IMR-90 (cell line): ENCODE measurements at places on chromosomes 6 and 20. TPM values are rescaled to one million over a fixed set of nuclear protein-coding genes. Genes with fewer than 3 reads are reported as not detected.

- no peak overlapping the region for H3K4me3 ChIP-seq
- no peaks in the 10 kb centered on the region for H3K27me3 ChIP-seq
- DNase-seq: no peak
These were observed 34.3 kb upstream of the RNF144B start for GRCh38 chr6:18352842-18353241.

DNA sequence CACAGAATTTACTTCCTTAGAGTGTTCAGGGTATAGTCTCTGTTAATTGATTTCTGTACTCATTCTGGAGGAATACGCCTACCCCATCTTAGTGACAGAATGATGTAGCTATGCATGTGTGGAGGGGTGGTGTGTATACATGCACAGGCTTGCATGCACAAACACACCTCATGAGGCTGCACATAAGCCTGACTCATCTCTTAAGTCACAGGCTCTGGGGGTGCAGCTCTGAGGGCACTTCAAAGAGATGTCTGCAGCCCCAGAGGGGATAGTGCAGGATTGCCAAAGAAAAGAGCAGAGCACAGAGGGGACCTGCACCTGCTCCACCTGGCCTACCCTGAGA, 24.6 kb downstream of the TBX18 start:
- no peaks in the 10 kb centered on the region for H3K27me3 ChIP-seq
- DNase-seq: no peak
- H3K27ac ChIP-seq: no peak overlapping the region

- H3K27ac ChIP-seq: no peak overlapping the region
- peaks cover 2% of the 10 kb centered on the region for H3K4me1 ChIP-seq
- no peaks in the 10 kb centered on the region for H3K27me3 ChIP-seq
- DNase-seq: no peak
- no peak overlapping the region for H3K4me3 ChIP-seq
These were observed 43.2 kb upstream of the SMIM8 start for GRCh38 chr6:87279196-87279595.

Gene UBD
- total RNA-seq: not detected in 2 replicates

Gene EYA4
- total RNA-seq: 11.1 and 11.9 TPM in 2 replicates

Gene POM121L2
- not detected in 2 replicates for total RNA-seq

Gene PSMB1
- total RNA-seq: 508 and 560 TPM in 2 replicates
